ENCODE measurements at places on chromosomes 11 and 22.

GRCh38 chr11:76625472-76626186 is 44.9 kb downstream of the LRRC32 start:
- DNase-seq, result no peak

DNA sequence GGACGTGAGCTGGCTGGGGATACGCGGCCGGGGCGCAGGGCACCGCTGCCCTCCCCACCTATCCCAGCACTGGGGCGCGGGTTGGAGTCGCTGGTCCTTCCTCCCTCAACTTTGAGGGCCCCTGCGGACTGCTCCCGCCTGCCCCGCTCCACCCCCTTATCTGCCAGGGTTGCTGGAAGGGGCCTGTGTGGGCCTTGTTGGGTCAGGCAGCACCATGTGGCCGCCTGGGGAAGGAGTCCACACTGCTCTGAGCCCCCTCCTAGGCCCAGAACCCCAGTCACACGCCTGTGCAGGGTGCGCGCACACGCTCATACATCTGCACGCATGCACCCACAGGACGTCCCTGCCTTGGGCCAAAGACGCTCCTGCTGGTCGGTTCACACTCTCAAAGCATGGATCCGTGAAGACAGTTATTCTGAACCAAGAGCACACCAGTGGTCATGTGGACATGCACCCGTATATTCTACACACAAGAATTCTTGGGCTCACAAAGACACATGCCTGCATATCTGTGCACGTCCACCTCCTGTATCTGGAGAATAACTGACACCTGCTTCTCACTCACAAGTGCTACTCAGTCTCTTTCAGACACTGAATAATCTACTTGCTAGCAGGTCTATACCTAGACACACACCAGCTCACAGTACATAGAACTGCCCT is 710 bp downstream of the TUB start:
- no peak for DNase-seq

GRCh38 chr22:31626427-31627150 is 35.4 kb downstream of the PISD start:
- no peak for DNase-seq

DNA sequence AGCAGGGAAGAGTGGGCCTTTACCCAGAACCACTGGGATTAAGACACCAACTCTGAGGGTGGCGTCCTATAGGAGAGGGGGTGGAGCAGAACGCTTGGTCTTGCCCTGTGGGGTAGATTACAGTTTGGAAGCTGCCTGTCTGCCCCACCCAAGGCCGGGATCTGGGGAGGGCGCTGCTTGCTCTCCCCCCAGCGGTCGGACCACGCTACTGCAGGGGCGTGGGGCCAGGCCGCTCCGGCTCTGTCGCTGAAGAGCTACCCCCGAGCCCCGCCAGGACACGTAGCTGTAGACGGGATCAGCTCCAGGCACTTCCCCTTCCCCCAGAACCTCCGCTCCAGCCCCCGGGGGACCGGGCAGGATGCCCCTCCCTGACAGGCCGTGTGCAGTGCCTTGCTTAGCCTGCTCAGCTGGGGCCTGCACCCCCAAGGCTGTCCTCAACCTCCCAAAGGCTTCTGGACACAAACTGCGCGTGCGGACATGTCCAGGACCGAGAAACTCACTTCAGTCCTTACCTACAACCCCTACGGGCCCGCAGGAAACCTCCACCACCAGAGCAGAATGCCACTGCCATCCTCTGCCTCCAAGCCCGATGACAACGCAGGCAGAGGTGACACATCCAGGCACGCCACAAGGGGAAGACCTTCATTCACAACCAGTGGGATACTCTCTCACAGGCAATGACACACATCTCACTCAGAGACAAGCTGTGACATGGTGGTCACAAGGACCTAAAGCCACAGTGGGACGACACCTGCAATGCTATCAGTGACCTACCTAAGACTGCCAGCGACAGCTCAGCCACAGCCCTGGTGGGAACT is 3.6 kb downstream of the AHNAK start:
- peak; percentile 63 for DNase-seq

- no peak for DNase-seq
Measured at GRCh38 chr11:56331861-56332491, 13.9 kb upstream of the OR8K1 start.

DNA sequence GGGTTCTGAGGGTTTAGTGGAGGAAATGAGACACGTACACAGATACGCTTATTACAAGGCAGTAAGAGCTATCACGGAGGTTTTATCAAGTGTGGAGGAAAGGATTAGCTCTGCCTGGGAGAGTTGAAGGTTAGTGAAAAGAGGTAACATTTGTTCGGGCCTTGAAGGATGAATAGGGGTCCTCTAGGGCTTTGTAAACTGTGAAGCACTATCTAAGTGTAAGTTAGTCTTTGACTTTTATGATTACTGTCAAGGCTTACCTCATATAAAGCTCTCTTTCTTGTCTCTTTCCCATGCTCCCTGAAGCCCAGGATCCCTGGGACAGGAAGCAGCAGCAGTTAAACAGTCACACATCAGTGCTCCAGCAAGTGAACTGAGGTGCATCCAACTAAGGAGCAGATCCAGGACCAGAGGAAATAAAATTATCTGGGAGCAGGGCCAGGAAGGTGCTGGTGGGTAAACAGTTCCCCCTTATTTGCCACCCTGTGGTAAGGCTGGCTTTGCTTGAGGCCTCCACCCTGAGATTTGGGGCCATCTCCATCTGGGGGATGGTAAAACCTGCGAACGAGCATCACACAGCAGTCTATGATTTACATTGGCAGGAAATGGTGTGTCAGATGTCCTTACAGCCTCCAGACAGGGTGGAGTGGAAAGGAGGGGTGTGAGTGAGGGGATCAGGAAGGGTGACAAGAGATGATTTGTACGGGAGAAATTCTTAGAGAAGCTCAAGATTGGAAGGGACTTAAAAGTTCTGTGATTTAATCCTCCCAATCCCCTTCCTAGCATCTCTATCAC is 27.2 kb downstream of the GVQW3 start:
- DNase-seq, result peak; percentile 63

DNA sequence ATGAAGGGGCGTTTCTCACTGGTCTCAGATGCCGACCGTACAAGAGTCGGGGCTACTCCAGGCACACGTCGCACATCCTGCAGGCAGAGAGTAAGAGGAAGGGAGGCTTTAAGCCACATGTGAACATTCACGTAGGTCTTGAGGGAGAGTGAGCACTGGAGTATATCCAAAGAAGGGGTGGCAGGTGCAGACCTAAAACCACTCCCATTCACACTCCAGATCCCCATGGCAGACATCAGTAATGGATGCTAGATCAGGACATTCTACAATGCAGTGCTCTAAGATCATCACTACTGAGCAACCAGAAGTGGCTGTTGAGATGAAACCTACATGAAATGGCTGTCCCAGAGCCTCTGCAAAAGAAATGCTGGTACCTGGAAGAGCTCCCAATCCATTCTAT is 39.0 kb downstream of the WT1 start:
- DNase-seq, result no peak

- no peak for DNase-seq
Measured at GRCh38 chr11:469684-470560, 19.8 kb downstream of the PTDSS2 start.

- DNase-seq, result peak; percentile 93
Measured at GRCh38 chr11:108115500-108116140, 5.7 kb upstream of the ACAT1 start.

- DNase-seq, result no peak
Measured at GRCh38 chr11:1520663-1521267, 34.2 kb upstream of the MOB2 start.

- no peak for DNase-seq
Measured at GRCh38 chr11:496834-497564, 10.0 kb downstream of the RNH1 start.

DNA sequence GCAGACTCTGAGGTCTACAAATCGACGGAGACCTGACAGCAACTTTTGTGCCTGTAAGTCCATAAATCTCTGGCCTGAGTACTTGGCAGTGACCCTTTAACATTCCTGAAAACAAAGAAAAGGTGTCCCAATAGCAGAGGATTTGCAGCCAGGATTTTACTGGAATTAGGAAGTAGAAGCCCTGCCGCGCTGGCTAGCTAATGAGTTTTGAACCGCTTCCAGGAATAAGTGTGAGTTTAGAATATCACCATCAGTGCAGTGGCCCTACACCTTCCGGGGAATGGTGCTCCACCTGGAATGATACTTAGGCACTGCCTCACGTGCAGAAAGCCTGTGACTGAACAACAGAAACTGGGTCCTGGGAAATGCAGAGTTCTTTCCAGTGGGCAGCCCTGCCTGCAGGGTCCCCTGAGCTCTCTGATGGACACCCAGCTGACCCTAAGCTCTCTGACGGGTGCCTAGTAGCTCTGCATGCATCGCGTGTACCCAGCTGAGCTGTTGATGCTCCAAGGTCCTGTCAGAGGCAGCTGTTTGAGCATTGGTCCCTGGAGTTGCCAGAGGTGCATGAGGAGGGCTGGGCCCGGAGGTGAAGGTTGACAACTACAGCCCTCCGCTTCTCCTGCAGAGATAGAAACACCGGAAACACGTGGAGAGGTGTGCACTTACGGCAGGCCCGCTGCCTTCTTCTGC is 380.9 kb downstream of the TBC1D22A start:
- DNase-seq, result no peak

GRCh38 chr11:12876988-12877387 is 132.1 kb upstream of the RASSF10 start:
- no peak for DNase-seq

- DNase-seq, result no peak
Measured at GRCh38 chr11:83645561-83645960, 359.4 kb upstream of the CCDC90B start.

GRCh38 chr11:133660202-133660568 is 127.9 kb upstream of the OPCML start:
- no peak for DNase-seq

All from ACHN (cell line).